ENCODE measurements at places on chromosomes 1 and 21. TPM values are rescaled to one million over a fixed set of nuclear protein-coding genes. Genes with fewer than 3 reads are reported as not detected.

DNA sequence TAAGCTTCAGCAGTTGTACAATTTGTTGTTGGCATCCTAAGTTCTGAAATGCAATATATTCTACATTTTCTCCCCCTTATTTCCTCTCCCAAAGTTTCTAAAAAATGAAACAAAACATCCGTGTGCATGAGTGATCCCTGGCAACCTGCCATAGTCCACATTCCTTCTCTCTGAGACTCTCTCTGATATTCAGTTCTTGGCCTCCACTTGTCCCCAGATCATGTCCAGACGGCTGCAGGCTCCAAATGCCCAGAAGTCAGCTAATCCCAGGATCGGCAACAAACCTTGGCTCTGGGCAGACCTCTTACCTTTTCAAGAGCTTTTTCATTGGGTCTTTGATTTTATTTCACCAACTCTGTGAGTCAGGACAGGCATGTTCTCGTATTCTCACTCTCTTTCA, 187.8 kb downstream of the ETS2 start:
- peak; percentile 70 for DNase-seq

Gene ECM1
- 11.9 TPM for polyA plus RNA-seq

DNA sequence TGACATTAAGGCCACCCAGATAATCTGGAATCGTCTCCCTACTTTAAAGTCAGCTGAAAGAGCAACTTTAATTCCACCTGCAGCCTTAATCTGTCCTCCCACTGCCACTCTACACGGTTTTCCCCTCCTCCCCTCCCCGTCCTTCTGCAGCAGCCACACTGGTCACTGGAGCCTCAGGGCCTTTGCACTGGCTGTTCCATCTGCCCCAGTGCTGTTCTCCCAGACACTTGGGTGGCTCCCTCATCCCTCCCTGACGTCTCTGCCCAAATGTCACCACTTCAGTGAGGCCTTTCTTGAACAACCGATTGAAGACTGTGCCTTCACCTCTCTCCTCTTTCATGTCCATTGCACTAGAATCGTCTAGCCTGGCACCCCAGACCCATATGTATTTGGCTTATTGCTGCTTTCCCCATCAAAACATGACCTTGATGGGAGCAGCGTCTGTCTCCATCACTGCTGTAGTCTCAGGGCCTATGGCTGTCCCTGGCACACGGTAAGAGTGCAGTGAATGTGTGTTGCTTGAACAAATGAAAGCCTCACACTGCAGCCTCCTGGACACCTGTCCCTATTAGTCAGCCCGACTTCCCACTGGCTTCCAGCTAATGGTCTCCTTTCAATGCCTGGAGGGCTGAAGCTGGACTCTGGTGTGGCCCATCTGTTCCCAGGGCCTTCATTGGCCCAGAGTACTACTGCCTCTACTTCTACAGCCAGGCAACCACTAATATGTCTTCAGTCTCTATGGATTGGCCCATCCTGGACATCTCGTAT, 10.6 kb upstream of the PRDM16 start:
- no peak for DNase-seq

Gene SPRR2E
- not detected for polyA plus RNA-seq

GRCh38 chr1:20405893-20406604, 80.0 kb downstream of the CAMK2N1 start:
- DNase-seq, result no peak

GRCh38 chr21:39014747-39015146, 168.5 kb downstream of the PSMG1 start:
- no peak for DNase-seq

- peak; percentile 56 for DNase-seq
Measured at GRCh38 chr1:204431310-204432184, 19.9 kb upstream of the PPP1R15B start.

DNA sequence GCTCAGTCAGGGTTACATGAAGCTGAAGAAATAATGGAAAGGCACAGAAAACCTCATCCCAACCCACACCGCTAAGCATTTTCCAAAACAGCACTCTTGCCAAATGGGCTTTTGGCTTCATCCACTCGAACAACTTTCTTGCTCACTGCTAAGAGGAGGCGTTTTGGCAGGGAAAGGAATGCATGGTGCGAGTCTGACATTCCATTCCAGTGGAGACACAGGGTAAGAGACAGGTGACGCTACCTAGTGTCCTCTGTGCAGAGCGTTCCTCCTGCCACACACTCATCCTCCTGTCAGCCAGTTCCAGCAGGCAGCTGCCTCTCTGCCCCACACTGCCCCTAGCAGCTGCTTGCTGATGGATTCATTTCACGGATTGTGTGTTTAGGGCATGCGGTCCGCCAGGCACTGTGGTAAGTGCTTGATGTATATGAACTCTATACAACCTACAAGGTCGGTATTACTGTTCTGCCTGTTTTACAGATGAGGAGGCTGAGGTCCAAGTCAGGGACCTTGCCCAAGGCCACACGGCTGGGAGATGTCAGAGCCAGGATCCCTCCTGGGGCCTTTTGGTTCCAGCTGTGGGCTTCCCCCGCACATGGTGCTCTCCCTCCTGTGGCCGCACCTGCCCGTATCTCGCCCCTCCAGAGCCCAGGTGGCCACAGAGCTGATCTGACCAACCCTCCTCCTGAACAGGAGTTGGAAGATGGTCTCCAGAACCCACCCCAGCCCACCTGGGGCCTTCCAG, 25.7 kb upstream of the BACE2 start:
- DNase-seq, result no peak

Gene PTPRU
- 13.1 TPM for polyA plus RNA-seq

Gene RPRD2
- 58.3 TPM for polyA plus RNA-seq

Gene PADI1
- polyA plus RNA-seq, result 0.10 TPM

Gene UTS2
- not detected for polyA plus RNA-seq

GRCh38 chr1:71343686-71344416, 263.0 kb upstream of the ZRANB2 start:
- no peak for DNase-seq

DNA sequence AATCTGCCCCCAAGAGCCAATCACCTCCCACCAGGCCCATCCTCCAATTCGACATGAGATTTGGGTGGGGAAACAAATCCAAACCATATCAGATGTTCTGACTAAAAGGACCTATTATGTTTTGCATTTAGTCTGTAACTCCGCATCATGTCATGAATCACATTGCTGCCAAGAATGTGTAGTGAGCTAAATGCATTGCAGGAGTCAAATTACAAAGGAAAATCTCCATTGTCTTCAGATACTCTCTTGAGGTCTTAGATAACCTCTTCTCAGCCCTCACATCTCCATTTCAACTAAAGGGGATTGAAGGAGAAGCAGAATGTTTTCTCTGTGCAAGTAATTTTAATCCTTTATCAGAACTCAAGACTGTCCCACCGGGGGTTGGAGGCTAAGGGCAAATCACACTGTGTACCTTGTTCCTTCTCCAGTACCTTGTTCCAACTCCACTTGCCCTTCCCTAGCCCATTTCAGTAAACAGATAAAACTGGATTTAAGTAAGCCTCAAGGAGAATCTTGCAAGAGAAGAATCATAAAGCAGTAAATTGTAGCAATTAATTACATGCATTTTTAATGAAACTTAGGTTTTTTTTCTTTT, 34.1 kb downstream of the EXTL2 start:
- peak; percentile 8 for DNase-seq

DNA sequence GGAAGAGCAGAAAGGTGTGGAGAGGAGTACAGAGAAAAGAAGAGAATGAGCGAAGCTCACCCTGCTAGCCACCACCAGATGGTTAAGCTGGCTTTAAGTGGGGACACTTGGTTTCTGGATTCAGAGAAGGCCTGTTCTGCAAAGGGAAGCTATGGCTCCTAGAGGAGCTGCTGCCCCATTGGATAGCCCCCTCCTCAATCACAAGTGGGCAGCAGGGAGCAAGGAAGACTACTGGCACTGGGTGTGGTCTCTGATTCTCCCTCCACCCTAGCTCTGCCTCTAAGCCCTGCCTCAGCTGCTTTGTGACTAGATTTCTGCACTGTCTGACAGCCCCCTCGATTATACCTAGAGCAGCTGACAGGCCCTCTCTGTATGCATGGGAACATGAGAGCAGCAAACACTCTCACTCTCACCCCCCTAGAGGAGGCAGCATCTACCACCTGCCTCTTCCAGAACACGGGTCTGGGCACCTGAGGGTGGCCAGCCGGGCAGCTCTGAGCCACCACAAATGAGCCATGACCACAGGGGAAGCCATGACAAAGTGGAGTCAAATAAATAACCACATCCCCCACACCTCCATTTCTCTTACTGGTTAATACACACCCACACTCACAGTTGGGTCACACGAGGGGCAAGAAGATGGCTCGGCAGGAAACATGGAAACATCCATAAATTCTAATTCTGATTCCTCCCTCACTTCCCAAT, 13.6 kb downstream of the PLEKHA6 start:
- DNase-seq, result no peak

Gene SELL
- polyA plus RNA-seq, result 2.1 TPM

- DNase-seq, result no peak
Measured at GRCh38 chr1:178500936-178501554, 4.3 kb upstream of the CLEC20A start.

Data from left kidney (tissue), 8 donors.